ENCODE measurements at places on chromosomes 3 and 15.

DNA sequence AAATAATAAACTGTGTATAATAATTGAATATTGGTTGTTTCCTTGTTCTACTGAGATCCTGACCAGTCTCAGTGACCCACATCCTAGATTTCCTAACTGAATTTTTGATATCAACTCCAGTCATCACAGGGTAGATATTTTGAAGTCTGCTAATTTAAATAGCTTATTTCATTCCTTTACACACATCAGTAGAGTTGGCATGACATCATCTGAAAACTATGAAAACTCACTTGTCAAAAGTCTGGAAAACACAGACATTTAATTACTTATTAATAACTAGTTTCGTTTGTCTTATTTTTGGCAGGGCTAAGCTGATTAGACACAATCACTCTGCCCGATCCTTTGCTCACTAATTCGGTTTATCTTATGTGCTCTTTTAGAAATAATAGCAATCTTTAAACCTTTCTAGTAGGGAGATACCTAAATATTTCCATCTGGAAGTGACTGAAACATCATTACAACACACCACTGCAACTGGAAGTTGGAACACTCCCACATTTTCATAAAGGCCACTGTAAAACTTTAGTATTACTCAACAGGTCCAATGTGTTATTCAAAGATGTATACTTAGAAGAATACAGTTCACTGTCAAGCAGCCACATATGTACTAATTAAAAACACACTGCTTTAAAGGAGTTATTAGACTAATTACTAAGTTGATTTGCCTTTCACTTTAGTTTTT lies 198.4 kb upstream of the ZNF717 start:
- no peak for DNase-seq

DNA sequence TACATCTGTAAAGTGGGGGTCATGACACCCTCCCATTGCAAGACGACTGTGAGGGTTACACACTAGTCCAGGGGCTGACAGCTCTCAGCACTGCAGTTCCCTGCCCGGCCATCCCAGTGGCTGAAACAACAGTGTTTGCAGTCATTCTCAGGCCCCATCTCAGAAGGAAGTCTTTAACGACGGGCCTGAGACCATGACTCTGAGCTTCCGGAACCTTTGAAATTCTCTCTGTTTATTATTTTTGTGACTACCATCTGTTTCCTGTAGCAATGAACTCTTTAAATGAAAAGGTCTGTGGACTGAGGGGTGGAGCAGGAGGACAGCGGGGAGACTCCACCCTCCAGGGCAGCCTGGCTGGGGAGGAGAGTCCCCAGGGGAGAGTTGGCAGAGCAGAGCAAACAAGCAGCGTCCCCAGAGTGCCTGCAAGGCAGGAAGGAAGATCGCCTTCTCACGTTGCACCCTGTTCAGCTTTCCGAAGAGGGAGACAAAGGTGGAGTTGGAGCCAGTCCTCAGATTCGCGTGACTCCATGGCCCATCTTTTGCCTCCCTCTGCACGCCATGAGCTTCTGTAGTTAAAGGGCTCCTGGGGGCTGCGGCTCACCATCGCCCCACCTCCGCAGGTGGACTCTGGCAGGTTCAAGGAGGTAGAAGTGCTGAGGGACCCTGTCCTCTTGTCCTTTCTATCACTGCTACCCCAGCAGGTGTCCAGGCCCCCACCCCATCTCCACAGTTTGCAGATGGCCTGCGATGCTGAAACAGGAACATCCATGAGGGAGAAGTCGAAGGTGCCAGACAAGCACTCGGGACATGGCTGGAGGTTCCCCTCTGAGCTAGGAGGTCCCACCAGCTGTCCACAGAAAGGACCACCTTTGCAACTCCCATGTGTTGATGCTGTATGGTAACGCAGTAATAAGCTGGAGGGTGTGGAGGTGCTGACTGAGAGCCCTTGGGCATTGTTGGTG lies 525.8 kb upstream of the PROK2 start:
- DNase-seq: peak; percentile 8

DNA sequence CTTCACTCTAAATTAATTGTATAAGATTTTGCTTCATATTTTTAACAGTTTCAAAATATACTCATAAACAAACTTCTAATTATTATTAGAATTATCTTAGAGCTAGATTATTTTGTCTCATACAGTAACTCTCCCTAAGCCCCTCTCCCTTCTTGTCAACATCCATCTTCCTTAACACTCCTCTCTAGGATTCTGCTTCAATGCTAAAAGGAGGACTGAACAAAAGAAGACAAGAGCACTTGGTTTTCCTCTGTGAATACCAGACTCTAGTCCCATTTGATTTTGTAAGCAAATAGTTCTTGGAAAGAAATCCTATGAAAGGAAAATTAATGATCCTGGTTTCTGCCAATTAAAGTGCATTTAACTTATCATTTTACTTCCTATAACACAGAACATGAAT lies 91.8 kb downstream of the KCNMB2 start:
- DNase-seq: no peak

GRCh38 chr3:12807601-12808359 lies 11.3 kb downstream of the CAND2 start:
- no peak for DNase-seq

GRCh38 chr3:127221446-127222035 lies 28.6 kb downstream of the PRR23E start:
- no peak for DNase-seq

GRCh38 chr3:72309661-72310418 lies 524.9 kb upstream of the PROK2 start:
- DNase-seq: no peak

- DNase-seq: no peak
Measured at GRCh38 chr3:100117093-100117492, 2.8 kb upstream of the FILIP1L start.

- no peak for DNase-seq
Measured at GRCh38 chr3:147875498-147875897, 466.3 kb downstream of the ZIC1 start.

DNA sequence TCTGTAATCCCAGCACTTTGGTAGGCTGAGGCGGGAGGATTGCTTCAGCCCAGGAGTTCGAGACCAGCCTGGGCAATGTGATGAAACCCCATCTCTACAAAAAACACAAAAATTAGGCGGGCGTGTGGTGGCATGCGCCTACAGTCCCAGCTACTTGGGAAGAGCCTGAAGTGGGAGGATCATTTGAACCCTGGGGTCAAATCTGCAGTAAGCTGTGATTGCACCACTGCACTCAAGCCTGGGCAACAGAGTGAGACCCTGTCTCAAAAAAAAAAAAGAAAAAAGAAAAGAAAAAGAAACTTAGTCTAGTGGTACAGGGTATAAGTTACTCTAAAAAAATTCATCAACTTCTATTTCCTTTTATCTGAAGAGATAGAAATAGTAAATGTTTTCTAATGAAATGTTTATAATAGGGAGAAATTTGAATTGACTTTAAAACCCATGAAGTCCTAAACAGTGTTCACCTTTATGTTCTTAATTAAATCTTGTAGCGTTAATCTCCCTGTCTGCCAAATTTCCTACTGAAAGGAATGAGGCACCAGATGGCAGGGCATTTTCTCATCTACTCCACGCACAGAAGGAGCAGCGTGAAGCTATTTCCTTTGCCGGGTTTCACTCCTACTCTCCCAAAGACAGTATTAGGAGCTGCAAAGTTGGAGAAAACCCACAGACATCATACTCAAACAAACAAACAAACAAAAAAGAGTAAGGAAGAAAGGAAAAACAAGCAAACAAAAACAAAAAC lies 1.9 kb downstream of the PCLAF start:
- no peak for DNase-seq

DNA sequence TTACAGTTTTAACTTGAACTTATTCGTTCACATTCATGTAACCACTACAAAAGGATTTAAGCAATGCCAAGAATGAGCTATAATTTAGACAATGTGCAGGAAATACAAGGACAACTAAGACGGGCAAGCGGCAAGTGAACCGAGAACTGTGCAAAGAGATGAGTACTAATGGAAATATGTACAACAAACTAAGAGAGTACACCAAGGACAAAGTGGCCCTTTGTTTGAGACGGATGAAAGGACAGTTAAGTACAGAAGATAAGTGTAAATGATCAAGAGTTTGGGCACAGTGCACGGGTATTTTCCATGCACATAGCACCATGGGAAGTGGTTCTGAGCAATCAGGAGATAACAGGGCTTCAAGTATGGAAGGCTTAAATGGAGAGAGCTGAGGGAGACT lies 281.7 kb downstream of the ROBO2 start:
- no peak for DNase-seq

DNA sequence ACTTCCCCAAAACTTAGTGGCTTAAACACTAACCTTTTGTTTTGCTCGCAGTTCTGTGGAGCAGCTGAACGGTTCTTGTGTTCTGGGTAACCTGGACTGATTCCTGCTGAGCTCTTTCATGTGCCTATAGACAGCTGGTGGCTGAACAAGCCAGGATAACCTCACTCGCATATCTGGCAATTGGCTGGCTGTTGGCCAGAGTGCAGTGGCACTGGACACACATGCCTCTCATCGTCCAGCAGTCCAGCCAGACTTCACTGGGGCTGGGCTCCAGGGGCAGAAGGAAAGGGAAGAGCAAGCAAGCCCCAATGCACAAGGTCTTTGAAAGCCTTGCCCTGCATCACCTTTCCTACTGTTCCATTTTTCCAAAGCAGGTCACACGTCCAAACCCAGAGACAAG lies 53.6 kb upstream of the GATA2 start:
- no peak for DNase-seq

DNA sequence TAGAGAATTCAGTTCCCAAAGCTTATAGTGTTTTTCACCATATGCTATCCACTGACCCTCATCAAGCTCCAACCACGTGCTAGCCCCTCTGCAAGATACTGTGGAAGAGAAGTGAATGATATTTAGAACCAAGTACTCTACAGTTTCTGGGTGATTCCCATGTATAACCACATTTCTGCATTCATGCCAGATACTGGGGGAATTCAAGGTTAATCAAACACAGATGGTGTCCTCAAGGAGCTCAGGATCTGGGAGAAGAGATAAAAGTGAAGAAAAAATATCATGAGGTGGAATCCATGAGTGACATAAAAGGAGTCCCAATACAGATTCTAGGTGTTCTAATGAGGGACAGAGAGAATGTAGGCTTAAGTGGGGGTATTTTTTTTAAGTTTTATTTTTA lies 195.8 kb downstream of the FHIT start:
- no peak for DNase-seq

DNA sequence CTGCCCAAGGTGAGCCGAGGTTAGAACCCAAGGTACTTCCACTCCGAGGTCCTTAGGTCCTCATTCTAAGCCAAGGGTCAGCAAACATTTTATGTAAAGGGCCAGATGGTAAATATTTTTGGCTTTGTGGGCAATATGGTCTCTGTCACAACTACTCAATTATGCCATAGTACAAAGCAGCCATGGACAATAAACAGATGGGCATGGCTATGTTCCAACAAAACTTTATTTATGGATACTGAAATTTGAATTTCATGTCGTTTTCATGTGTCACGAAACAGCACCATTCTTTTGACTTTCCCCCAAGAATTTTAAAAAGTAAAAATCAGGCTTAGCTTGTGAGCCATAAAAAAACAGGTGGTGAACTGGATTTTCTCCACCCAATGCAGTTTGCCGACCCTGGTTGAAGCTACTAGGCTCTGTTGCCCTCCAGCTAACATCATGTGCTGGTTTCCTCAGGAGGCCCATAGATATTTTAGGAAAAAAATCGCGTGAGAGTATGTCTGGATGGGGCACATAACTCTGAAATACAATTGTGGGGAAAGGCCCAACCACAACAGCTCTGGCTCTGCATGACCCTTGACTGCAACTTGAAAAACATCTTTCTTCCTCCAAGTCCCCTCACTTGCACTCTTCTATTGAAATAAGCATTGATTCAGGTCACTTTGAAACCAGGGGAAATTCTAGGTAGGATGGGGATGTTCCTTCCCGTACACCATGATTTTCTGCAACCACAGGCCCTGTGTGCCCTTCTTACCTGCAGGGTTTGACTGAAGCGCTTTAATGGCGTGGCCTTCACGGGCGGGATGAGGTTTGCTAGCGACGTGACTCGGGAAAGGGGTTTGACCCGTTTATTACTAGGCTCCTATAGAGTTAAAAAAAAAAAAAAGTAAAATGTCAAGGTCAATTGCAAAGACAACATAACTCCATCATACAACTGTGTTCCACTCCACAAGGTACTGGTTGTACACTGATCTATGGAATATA lies 28.5 kb downstream of the ARHGEF3 start:
- DNase-seq: no peak

DNA sequence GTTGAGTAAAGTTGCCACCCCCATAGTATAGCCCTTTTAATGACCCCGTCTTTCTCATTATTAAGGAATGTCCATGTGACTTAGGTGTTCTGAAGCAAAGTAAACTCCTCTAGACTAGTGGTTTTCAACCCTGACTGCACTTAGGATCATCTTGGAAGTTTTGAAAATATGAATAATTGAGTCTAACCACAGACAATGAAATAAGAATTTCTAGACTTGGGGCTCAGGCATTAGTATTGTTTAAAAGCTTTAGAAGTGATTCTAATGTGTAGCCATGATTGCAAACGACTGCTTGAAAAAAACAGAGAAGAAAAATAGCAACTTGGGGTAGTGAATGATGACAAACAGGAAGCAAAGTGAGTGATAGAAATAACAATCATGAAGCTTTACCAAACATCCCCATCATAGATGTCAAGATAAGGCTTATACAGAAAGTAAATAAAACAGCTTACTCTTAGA lies 35.0 kb downstream of the ALCAM start:
- DNase-seq: no peak

DNA sequence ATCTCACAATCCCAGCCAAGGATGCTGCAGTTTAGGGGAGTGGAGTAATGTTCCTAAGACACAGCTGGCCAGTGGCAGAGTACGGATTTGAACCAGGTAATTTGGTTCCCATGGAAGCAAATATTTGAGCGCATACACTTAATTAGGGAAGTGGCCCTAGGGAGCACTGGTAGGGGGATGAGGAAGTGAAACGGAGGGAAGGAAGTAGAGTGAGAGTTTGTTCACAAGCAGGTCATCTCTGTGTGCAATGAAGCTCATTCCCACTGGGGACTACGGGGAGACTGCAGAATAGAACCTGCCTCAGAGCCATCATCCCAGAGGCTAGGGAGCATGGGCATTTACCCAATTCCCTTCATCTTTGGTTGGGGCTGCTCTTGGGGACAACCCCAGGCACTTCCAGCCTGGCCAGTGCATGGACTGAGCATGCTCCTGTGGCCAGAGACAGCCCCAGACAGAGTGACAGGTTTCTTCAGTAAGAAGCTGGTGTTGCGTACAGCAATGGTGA lies 317.2 kb upstream of the PROK2 start:
- no peak for DNase-seq

- DNase-seq: peak; percentile 39
Measured at GRCh38 chr3:67655364-67656121, 1.1 kb upstream of the SUCLG2 start.

GRCh38 chr3:110198717-110199587 lies 861.6 kb upstream of the DPPA4 start:
- DNase-seq: no peak

DNA sequence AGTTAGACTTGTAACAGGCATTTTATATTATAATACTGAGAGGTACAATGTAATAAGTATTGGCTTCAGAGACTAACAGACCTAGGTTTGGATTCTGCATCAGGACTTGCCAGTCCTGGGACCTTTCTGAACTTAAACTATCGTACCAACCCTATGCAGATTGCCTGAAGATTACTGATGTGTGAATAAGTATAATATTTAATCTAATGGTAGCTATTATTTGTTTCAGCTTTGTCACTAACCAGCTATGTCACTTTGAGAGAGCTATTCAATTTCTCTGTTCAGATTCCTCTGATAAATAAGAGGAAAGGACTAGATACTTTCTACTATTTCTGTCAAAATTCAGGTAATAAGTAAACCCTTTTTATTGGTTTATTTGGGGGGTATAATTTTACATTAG lies 184.4 kb upstream of the NECTIN3 start:
- DNase-seq: no peak

GRCh38 chr3:65793495-65794200 lies 245.1 kb downstream of the MAGI1 start:
- no peak for DNase-seq

Data from stimulated activated CD4-positive, alpha-beta T cell treated with anti-CD3 and anti-CD28 coated beads, Interleukin-4, amount 100 ng/mL, for 1 hour (primary cell).